ENCODE measurements at places on chromosomes 16 and 17.
A peak's percentile ranks its signal among the peaks of the same experiment; 100 is the strongest.

DNA sequence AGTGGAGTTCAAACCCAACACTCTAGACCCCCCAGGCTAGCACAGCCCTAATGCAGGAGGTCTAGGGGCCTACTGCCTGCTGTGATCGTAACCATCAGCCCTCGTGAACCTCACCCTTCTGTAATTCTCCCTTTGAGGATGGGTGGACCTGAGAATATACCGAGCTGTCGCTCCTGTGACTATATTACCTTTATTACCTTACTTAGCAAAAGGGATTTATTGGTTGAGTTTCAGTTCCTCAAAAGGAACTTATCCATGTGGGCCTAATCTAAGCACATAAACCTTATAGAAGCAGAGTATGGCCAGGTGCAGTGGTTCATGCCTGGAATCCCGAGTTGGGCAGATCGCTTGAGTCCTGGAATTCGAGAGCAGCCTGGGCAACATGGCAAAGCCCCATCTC lies 19.2 kb upstream of the EMP2 start:
- DNase-seq = no peak

- no peak for DNase-seq
Measured at GRCh38 chr17:56436142-56436541, 157.4 kb upstream of the NOG start.

- DNase-seq = no peak
Measured at GRCh38 chr16:55668340-55669281, 12.8 kb downstream of the SLC6A2 start.

GRCh38 chr17:59633658-59634359 lies 14.1 kb downstream of the CLTC start:
- DNase-seq = no peak

DNA sequence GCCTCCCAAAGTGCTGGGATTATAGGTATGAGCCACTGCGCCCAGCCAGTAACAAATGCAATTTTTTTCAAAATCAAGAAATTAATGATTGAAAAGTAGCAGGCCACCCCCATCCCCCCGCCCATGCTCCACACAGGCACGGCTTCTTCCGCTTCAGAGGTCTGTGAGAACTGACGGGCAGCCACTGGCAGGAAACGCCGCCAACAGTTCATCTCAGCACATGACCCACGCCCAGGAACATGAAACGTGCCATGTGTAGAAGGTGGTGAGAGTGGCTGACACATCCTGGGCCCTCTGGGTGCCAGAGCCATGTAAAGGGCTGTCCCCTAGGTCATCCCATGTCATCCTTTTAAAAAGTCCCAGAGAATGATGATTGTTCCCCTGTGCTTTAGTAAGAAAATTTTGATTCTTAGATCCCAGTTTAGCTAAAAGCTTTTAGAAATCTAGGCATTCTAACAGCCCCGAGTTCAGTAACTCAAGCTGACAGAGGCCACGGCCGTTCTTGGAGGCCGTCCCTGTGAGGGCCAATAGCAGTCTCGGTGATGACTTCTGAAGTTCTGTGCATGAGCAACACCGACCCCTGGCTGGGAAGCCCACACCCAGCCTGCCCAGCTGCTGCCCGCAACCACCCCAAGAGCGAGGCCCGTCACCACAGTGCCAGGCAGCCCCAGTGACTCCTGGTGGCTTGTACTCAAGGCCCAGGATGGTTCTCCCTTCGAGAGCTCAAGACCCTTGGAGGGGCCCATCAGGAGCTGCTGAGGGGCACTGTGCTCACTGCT lies 52.1 kb downstream of the KLHDC4 start:
- peak; percentile 63 for DNase-seq

DNA sequence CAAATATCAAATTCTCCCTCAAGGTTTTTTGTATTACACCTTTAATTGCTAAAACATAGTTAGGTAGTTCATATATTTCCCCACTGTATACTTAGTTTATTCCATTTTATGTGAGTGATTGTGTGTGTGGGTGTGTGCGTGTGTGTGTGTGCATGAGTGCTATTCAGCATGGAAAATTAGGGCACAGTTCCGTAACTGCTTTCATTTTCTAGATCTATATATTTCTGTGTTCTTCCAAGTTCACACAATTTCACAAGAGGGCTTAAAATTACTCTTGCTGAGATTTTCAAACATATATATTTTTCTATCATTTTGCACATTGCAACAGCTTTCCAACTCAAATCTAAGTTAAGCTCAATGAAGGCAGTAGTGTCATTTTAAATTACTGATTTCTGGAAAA lies 782.9 kb upstream of the SOX9 start:
- no peak for DNase-seq

GRCh38 chr16:81995651-81996050 lies 15.6 kb downstream of the SDR42E1 start:
- no peak for DNase-seq

- DNase-seq = no peak
Measured at GRCh38 chr17:66711401-66711800, 123.5 kb upstream of the CACNG5 start.

DNA sequence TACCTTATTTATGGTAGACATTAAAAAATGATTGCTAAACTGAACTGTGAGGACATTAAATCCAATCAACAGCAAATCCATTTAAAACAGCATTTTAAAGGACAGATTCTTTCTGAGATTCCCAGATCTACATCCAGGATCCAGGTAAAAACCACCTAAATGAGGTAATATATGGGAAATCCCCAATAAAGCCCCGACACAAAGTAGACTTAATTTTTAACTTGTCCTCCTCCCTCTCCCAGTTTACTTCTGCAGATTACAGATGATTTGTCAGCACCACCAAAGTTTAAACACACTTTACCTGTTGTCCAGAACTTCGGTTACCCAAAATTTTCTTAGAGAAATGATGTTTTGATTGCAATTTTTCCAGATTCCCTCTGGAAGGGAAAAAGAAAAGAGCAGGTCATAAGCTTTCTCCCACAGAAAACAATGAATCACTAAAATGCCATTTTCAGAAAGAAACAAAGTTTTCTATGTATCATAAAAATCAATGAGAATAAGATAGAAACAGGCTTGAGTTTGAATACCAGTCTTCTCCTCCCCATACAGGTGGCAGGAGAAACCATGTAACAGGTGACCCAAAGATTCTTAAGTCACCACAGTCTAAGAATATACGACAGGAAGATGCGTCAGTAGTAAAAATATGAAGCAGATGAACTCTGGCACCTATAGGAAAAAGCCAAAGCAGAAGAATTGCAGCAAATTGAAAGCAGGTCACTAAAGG lies 22.8 kb downstream of the GJC1 start:
- DNase-seq = no peak

DNA sequence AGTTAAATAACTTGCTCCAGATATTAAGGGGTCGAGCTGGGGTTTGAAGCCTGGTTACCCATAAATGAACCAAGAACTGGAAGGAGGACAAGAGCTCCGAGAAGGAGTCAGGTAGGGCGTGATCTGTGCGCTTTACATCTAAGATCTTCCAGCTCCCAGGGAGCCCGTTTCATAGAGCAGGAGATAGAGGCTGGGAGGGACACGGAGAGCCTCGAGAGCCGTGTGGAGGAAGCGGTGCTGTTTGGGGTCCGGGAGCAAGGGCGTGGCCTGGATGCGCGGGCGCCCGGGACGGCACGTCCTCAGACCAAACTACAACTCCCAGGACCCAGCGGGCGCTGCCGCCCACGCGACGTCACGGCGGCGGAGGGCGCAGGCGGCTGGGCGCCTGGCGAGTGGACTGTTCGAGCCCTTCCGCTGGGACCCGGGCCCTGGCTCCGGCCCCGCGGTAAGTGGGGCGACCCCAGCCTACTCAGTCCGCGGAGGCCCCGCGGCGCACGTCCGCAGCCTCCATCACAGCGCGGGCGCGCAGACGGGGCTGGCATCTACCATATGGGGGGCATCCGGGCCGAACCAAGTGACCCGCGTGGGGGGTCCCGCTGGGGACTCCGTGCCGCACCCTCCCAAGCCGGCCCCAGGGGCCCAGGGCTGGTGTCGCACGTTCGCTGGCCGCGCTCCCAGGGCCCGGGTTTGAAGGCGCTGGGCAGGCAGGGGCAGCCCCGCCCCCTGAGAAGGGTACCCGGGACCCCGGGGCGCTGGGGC lies at the start of gene BCKDK:
Gene BCKDK, plus strand, starts transcription at position 352 of the 759 bp plus-strand sequence. CDS start 838 bp downstream, outside the sequence.
- peak; percentile 54 for DNase-seq

DNA sequence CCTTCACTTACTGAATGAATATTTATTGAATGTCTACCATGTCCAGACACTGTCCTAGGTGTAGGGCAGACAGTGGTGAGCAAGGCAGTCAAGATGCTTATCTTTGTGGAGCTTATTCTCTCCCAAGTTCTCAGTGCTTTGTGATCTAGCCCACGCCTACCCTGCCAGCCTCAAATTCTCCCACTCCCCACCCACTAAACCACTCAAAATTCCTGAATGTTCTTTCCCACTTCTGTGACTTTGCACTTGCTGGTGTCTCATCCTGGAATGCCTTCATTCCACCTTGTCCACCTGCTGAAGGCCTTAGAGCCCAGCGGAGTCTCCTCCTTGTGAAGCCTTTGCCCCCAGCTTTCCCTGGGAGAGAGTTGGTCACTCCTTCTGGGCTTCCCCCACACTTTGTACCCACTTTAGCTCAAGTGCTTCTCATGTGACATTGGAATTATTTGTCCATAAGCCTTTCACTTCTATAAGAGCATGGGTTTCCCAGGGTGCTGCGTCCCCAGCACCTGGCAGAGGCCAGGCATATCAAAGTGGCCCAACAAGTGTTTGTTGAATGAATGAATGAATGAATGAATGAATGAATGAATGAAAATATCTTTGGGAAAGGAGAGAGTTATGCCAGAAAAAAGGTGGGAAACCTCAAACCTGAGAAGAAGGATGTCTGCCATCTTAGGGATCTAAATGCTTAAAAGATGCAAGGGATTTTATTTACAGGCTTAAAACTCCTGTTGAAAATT lies 23.0 kb downstream of the CCDC182 start:
- DNase-seq = no peak

DNA sequence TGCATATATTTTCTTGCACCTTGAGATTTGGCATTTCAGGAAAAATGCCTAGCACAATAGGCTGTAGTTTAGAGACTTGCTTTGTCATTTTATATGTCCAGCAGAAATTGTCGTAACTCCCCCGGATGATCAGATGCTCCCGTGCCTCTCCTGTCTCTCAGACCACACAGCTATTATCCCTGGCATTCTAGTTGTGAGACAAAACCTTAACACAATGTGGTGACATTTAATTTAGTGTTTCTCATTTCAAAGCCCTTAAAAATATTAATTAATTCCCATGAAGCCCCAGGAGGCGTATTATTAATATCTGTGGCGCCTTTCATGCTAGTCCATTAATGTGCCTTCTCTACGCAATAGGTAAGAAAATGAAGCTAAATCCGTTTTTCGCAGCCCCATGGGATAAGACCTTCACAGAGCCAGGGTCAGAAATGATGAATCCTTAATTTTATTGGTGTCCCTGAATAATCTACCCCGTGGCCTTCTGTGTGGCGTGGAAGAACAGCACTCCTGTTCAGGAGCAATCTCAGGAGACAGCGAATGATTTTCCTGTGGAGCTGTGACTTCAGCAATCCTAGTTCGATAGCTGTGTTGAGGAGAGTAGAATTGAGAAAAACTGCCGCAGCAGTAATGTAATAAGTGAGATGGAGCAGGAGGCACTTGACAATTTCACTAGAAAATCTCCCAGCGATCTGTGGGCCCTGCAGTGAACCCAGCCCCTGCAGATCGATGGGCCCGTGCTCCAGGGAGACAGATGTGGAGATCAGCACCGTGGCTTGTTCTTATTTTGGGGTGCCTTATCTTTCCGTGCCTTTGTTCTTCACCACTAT lies 157.9 kb downstream of the RPTOR start:
- DNase-seq = no peak

DNA sequence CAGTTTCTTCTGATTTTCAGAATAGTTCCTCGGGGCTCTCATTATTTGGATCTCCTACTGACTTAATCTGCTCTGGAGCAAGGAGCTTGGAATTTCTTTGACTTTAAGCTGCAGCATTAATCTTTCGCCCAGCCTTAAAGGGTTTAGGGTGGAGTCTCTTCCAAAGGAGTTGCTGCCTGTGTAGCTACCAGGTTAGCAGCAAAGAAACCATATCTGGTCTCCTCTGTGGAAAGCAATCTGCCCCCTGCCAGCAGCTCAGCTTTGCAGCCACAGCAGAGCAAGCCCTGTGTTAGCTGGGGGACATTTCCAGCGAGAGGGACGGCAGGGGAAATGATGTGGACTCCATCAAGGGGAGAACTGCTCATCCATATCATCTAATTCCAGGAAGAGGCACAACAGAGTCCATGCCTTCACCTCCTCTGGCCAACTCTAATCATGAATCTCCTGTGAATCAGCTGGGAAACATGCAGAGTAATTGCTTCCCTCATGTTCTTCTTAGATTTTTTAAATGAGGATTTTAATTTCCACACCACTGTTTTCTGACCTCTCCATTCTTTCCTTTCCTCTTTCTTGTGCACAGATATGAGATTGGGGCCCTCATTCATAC lies 827.6 kb upstream of the CA10 start:
- DNase-seq = no peak

DNA sequence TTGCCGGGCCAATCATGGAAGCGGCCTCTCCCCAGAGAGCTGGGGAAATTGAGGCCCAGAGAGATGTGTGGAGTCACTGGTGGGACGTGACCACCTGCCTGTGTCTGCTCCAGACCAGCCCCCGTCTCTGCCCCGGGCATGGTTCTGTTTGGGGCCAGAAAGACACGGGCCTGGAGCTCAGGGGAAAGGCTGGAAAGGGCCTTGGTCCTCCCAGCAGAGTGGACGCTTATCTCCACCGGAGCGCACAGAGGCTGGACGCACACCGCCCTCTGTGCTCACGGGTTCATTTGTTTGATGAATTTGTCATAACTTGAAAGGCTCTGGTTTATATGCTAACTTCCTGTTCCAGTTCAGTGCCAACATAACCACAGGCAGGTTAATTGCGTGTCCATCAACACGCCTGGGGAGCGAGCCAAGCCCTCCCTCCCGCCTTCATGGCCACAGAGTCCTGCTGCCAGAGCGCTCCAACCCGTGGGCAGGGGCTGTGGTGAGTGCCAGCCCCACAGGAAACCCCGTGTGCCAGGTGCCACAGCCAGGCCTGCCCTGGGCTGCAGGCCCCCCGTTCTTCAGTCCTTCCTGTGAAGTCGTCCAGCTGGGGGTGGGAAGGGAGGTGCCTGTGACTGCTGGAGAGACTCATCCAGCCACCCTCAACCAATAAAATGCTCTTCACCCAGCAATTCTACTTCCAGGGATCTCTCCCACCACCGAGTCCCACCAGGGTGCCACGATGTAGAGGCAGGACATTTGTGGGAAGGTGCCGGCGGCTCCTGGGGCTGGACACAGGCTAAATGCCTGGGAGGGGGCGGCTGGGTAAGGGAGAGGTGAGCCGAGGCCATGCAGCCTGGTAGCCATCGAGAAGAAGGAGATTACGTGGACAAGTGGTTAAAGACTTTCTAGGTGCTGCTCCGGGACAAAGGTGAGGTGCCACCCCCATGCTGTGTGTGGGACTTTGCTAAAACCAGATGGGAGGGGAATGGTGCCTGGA lies 29.4 kb upstream of the BAHCC1 start:
- peak; percentile 20 for DNase-seq

DNA sequence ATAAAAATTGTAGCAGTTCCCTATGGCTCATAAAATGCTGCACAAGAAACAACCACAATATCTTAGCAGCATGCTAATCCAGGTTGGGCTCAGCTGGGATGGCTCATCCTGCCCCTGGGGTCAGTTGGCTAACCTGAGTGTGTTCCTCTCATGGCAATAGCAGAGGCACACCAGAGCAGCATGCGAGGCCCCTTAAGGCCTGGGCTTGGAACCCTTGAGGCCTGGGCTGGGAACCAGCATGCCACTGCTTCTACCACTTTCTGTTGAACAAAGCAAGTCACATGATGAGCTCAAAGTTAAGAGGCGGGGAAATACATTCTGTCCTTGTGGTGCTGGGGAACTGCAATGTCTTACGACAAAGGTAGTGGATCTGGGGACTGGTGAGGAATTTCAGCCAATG lies 154.4 kb upstream of the FOXF1 start:
- DNase-seq = no peak

Measured in CD4-positive, alpha-beta T cell treated with Interleukin-15 for 4 hours (primary cell).